ENCODE measurements at places on chromosomes 13 and 19.

GRCh38 chr19:6686628-6686975 is 16.6 kb upstream of the TNFSF14 start:
- no peak for DNase-seq

GRCh38 chr13:62130062-62130970 is 714.7 kb upstream of the PCDH20 start:
- no peak for DNase-seq

GRCh38 chr19:4456476-4456842 is 1.1 kb downstream of the UBXN6 start:
- DNase-seq = peak; percentile 35

- DNase-seq = no peak
These were observed 748.2 kb downstream of the DIAPH3 start for GRCh38 chr13:59415498-59415897.

GRCh38 chr13:29907670-29908069 is 57.3 kb upstream of the UBL3 start:
- no peak for DNase-seq

DNA sequence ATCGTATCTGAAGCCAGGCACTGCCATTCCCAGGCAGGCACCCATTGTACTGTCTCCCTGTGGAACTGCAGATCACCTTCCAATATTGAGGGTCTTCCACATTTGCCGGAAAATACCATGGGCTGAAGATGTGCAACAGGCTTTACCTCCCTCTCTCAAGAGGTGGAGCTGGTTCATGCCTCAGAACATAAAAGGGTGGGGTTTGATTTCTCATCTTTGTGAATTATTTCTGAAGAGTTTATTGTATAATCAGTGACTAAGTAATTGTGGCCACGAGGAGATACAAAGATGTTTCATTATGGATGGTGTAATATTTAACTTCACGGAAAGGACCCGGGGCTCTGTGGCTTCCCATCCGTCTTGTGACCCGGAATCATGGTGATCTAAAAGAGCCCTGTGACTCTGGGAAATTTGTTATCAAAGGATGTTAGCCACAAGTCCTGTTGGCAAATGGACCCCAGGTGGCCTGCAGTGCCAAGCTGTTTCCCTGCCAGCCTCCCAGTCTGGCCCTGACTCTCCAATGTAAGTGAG is 230.5 kb downstream of the LACC1 start:
- no peak for DNase-seq

- no peak for DNase-seq
These were observed 23.5 kb downstream of the DZIP1 start for GRCh38 chr13:95620825-95621498.

GRCh38 chr13:75418997-75419396 is 63.0 kb downstream of the TBC1D4 start:
- DNase-seq = no peak

- DNase-seq = no peak
These were observed 4.6 kb downstream of the FRY start for GRCh38 chr13:32036126-32036695.

DNA sequence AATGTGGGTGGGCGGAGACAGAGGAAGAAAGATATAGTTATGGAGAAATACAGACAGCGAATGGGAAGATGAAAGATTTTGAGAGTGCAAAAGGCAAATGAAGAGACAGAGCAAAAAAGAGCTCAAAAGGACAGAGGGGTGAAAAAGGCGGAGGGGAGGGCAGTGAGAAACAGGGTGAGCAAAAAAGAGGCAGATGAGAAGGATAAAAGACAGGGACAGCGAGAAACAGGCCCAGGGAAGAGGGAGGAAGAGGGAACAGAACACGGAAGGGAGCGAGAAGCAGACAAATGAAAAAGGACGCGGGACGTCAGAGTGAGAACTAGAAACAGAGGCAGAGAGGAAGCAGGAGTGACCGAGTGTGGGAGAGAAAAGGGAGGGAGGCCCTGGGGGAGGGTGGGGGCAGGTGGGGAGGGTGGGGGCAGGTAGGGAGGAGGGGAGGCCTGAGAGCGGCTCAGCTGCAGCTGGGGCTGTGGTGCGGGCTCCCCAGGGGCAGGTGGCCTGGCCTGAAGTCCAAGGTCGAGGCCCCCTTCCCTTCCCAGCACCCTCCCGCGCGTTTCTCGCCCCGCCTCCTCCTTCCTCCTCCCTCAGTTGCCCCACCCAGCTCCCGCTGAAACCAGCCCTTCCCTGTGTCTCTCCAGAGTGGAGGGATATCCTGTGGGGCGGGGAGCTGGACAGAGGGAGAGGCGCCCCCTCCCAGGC is 2.9 kb downstream of the KLK1 start:
- DNase-seq = no peak

- no peak for DNase-seq
These were observed 26.0 kb downstream of the SBNO2 start for GRCh38 chr19:1147934-1148549.

DNA sequence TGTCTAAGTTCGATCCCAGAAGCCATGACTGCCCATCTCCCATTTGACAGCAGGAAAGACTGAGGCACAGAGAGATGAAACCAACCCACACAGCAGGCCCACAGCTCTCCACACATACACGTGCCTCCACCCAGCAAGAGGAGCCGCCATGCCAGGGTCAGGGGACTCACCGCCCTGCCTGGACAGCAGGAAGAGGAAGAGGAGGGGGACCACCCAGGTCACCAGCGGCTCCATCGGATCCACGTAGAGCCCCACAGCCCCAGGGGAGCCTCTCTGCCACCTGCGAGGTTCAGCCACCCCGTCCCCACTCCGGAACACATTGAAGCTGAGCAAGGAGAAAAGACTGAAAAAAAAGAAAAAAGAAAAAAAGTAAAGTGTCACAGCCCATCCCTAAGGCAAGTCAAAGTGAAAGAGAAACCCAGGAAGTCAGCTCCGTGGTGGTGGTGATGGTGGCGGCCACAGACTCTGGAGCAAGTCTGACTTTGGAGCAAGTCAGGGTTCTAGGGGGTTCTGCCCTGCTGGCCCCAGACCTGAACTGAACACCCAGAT is at the start of gene IL12RB1:
Gene IL12RB1, minus strand, starts transcription at position 345 of the 549 bp plus-strand sequence. Its CDS starts 111 bp downstream, at position 234.
- DNase-seq = peak; percentile 26

DNA sequence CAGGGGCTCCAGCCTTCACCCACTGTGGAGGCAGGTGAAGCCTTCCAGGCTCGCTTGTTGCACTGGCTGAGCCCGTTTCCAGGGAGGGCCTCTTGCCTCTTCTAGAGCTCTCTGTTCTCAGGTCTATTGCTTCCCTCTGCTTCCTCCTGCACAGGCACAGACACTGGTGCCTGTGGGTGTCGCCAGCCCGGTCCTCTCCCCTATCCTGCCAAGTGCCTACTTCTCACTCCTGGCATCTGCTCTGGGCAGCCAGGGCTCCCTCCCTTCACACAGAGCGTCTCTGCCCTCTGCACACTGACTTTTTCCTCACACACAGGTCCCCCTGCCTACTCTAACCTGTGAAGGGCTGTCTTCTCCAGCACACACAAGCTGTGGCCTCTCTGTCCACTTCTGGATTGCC is 60.3 kb downstream of the SLC7A9 start:
- no peak for DNase-seq

GRCh38 chr13:98080280-98080679 is 62.6 kb upstream of the FARP1 start:
- no peak for DNase-seq

DNA sequence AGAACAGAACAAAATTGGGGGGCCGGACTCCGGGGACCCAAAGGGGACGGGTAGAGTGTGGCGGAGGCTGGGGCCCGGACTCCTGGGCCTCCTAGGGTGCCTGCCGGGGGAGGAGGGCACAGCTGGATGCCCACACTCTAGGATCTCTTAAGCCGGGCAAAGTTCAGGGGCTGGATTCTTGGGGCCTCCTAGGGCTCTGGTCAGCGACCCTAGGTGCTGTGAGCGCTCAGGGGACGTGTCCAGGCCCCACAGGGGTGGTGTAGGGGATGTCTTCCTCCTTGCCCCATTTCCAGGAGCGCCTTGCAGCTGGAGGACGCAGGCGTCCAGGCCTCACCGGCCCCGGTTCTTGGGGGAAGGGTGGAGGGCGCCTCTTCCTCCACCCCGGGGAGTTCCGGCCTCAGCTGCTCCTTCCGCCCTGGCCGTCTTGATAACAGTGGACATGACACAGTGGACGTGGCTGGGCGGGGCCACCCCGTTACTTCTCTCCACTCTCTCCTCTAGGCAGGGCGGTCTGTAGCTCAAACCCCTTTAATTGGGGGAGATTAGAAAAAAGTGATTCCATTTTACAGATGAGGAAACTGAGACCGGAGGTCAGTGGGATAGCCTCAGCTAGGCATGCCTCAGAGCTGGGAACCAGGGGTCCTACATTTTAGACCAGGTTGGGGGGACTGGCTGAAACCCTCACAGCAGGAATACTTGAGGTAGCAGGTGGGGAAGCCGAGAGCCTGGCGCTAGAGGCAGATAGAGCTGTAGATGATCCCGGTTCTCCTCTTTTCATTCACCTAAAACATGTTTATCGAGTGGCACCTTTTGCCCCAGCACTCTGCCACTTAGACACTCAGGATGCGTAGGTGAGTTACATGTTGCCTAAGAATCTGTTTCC is 705 bp downstream of the STXBP2 start:
- no peak for DNase-seq

GRCh38 chr19:7547159-7547558 is 11.6 kb downstream of the PNPLA6 start:
- no peak for DNase-seq

GRCh38 chr13:93814658-93815057 is 588.1 kb downstream of the GPC6 start:
- no peak for DNase-seq

GRCh38 chr13:46342538-46342937 is 44.5 kb downstream of the RUBCNL start:
- DNase-seq = no peak

- DNase-seq = no peak
These were observed 209.1 kb downstream of the UQCRFS1 start for GRCh38 chr19:29003641-29004409.

DNA sequence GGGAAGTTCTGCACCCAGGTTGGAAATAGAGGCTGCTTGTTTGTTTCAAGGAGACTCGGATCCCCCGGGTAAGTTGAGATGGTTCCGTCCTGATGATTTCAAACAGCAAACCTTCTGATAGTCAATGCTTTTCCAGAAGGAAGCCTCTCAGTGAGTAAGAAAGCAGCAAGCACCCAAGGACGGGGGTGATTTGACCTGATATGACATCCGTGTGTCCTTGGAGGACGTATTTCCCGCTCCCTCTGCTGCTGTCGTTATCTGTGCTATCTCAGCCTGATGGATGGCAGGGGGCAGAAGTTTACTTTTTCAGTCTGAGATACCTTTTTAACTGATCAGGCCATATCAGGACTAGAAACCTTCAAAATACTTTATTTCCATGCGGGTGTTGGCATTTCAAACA is 5.7 kb upstream of the GGACT start:
- no peak for DNase-seq

GRCh38 chr13:65275838-65276630 is 1954.1 kb downstream of the PCDH9 start:
- peak; percentile 2 for DNase-seq

DNA sequence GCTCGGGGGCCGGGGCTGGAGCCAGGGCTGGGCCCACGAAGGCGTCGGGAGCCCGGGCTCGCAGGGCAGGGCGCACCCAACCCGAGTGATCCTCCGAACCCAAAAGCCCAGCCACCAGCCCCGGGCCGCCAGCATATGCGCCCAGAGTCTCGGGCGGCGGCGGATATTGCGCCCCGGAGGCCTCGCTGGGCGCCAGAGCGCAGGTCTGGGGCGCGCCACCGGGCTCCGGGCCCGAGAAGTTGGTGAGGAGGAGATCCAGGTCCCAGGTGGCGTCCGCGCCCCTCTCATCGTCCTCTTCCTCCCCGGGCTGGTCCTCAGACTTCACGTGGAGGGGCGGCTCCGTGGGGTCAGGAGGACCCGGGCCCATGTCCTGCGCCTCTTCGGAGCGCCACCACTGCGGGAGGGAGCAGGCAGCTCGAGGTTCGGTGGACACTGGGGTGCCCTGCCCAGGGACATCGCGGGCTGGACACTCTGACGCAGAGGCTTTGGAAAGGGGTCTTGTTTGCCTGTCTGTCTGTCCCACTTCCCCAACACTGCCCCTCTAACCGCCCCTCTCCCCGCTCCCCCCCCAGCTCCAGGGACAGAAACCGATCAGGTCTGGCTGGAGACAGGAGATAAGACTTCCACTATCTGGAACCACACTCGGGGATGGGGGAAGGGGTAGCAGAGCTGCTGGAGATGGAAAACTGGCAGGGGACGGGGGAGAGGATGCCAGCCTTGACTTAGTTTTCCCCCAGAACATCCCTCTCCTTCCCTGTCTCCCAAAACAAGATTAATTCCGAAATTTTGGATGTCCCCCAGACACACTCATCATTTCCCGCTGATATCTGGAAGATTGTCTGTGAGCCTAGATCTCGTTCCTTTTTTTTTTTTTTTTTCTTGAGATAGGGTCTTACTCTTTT is 1.0 kb downstream of the KLF1 start:
- no peak for DNase-seq
